Activated naive CD4-positive, alpha-beta T cell treated with anti-CD3 and anti-CD28 coated beads for 36 hours (primary cell): ENCODE measurements at places on chromosomes 5 and 9. TPM values are rescaled to one million over a fixed set of nuclear protein-coding genes. Genes with fewer than 3 reads are reported as not detected.

The PCSK5 gene
- total RNA-seq: 5.7 TPM

The HK3 gene
- not detected for total RNA-seq

The SNCAIP gene
- not detected for total RNA-seq

The ZFYVE16 gene
- total RNA-seq: 8.0 TPM

The TAF1L gene
- not detected for total RNA-seq

The FBN2 gene
- total RNA-seq: not detected

The WNK2 gene
- total RNA-seq: 5.2 TPM

The MGAT1 gene
- 75.2 TPM for total RNA-seq

The CKMT2 gene
- total RNA-seq: not detected

The ELOVL7 gene
- 0.30 TPM for total RNA-seq

The CCDC192 gene
- total RNA-seq: not detected

The ZDHHC11 gene
- 3.6 TPM for total RNA-seq
